NCI-H460 (cell line): ENCODE measurements at places on chromosomes 2 and 18.

DNA sequence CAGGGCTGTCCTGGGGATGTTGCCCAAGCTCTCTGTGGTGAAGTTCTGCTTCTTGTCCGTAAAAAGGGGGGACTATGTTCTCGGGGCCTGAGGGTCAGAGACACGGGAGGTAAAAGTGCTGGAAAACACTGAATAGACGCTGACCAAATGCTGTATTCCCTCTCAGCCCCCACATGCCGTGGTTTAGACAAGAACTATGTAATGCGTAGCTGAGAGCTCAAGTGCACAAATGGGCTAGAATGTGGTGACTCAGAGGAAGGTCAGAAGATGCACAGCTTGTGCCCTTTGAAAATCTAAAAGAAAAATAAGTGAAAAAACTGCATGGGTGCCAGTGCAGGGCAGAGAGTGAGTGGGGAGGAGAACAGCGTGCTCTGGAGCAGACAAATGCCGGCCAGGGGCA is 80.3 kb upstream of the MAP4K4 start:
- DNase-seq: no peak

GRCh38 chr18:48575301-48575657 is 36.4 kb downstream of the CTIF start:
- no peak for DNase-seq

- no peak for DNase-seq
Observed at GRCh38 chr2:97645112-97645694, 659 bp upstream of the COX5B start.

- DNase-seq: no peak
Observed at GRCh38 chr2:189208254-189208653, 28.7 kb upstream of the COL5A2 start.

DNA sequence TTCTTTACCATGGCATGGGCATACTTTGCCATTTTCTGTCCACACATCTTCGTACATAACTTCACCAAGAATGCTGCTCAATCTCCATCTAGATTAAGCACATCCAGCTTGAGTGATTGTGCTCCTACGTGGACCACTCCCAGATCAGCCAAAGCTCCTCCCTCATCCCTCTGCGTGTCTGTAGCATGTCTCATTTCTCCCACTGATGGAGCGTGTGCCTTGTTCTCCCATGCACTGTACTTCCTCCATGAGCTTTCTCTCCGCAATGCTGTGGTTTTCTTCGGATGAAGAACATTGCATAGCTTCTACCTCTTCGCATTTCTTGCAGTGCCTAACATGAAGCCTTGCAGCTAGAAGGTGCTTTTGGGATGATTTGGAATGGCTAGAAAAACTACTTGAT is 13.5 kb downstream of the CCL20 start:
- DNase-seq: no peak

DNA sequence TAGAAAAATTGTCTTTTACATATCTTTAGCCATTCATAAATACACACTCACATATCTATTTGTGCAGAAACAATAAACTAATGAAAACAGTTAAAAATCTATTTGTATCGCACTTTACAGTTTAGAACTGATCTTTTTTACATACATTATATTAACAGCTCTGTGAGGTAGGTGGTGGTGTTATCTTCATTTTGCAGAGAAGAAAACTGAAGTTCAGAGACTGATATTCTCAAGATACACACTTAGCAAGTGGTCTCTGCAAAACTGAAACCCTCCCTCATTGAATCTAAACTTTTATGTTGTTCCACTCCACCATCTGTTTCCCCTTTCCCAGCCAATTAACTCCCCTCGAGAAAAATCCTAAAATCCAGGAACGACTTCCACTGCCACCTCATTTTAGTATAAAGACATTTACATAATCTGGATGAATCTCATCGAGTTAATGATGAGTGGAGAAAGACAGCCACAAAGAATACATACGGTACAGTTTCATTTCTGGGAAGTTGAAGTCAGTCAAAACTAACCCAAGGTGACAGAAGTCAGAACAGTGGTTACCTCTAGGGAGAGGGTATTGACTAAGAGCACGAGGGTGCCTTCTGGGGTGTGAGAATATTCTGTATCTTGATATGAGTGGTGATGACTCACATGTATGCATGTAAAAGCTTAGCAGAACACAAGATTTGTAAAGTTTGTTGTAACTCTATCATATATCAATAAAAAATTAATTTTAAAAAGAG is 524.2 kb upstream of the TCF4 start:
- no peak for DNase-seq

- DNase-seq: no peak
Observed at GRCh38 chr2:187966924-187967323, 324.8 kb upstream of the GULP1 start.

GRCh38 chr2:126792186-126792585 is 106.5 kb upstream of the TEX51 start:
- DNase-seq: no peak

GRCh38 chr2:100988630-100989417 is 13.3 kb upstream of the RPL31 start:
- no peak for DNase-seq

- no peak for DNase-seq
Observed at GRCh38 chr2:80454628-80455027, 150.1 kb upstream of the LRRTM1 start.

GRCh38 chr2:105134081-105134480 is 96.2 kb downstream of the MRPS9 start:
- DNase-seq: no peak

DNA sequence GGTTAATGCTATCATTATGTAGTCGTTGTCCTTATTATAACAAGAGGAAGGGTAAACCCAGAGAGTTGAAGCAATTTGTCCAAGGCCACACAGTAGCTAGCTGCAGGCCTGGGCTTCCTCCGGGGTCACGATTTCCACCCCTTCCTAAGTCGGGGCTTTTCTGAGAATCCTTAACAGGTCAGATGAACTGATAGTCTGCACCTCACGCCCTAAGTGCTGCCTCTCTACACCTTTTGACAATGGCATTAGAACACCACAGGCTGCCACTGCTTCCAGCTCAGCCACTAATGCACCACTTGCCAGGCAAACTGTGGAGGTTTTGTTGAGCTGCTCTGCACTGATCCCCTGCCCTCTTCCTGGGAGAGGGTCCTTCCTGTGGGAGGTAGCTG is 37.7 kb downstream of the FOSL2 start:
- DNase-seq: no peak

DNA sequence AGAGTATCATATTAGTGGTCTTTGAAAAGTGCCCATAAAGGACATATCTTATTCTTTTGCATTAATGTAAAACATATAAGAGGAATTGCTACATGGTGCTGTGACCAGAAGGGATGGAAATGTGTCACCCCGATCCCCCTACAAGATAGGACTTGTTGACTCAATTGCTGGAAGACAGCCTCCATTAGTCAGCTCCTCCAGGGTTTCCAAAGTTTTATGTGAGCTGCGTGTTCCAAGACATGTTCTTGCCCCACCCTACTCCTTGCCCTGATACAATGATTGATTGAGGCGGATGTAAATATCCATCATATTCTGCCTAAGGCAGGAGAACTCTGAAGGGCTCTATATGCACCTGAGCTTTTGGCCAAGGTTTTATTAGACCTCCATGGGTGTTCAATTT is 541.0 kb upstream of the ZEB2 start:
- DNase-seq: no peak

DNA sequence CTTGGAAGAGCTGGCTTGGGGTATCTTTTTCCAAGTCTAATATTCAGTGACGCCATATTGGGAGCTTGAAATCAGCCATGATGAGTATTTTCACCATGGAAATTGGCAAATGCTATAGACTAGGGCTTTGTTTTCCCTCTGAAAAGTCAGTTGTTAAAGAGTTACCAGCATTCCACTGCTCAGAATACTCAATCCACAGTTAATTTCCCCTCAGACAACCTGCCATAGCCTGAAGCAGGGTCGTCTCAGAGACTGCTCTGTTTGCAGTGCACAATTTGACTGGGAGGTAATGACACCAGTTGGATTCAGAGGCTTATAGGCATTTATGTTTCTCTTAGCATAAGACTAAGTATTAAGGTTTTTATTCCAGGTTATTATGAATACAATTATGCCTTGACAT is 35.5 kb upstream of the TMEM200C start:
- DNase-seq: no peak

DNA sequence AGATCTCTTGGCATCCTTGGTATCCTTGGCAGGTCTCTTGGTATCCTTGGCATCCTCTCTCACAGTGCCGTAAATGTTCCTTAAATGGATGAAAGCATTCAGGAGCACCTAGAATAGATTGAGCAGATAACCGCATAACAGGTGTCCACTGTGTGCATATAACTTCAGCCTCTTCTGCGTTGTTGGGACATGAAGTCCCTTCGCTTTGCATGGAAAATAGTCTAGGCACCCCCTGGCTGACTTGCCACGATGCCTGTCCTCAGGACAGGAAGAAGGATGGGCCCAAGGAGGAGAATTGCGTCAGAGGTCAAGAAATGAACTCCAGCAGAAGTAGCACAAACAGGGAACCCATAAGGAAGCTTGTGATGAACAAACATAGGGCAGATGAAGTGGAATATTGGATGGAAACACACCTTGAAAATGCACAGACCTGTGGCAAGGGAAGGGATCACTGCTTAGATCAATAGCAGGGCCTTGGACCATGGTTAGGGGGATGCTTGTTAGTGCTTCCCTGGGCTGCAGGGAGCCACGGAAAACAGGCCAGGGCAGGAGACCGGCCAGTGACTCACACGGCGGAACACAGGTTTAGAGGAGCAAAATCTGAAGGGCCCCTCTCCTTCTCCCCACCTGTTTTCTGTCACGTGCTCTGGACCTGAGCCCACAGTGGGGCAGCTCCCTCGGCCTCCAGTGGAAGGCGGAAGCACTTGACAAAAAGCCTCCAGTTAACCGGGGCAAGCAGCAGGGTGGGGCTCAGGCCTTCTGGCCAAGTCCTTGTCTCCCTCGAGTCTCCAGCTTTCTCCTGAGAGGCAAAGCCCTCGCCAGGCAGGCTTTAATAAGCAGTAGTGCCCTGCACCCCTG is 99.2 kb upstream of the ASAP2 start:
- no peak for DNase-seq

GRCh38 chr2:147501968-147502367 is 342.9 kb upstream of the ACVR2A start:
- DNase-seq: no peak

- DNase-seq: no peak
Observed at GRCh38 chr18:5967666-5968065, 72.3 kb upstream of the TMEM200C start.

GRCh38 chr2:225464346-225465025 is 65.0 kb downstream of the NYAP2 start:
- no peak for DNase-seq

DNA sequence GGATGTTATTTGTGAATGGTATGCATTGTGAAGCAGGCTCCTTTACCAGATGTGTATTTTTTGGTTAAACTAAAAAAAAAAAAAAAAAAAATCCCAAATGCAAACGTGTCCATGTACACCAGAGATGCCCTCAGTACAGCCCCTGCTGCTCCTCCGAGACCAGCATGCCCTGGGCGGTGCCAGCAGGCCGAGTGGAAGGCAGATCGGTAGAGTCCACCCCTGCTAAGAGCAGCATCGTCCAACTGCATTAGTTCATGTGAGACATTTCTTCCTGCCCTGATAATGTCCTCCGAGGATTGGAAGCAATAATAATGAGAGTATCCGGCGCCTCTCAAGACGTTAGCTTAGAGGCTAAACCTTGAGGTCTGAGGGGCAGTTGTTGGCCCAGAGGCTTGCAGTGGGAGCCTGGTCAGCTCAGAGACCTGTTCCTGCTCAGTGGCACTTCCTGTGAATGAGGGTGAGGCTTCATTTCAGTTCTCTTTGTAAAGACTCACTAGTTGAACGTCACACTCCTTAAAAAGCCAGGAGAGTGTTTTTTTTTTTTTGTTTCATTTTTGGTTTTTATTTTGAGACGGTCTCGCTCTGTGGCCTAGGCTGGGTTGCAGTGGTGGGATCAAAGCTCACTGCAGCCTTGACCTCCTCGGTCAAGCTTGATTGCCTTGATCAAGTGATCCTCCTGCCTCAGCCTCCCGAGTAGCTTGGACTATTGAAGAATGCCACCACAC is 5.6 kb downstream of the SLC66A3 start:
- no peak for DNase-seq

DNA sequence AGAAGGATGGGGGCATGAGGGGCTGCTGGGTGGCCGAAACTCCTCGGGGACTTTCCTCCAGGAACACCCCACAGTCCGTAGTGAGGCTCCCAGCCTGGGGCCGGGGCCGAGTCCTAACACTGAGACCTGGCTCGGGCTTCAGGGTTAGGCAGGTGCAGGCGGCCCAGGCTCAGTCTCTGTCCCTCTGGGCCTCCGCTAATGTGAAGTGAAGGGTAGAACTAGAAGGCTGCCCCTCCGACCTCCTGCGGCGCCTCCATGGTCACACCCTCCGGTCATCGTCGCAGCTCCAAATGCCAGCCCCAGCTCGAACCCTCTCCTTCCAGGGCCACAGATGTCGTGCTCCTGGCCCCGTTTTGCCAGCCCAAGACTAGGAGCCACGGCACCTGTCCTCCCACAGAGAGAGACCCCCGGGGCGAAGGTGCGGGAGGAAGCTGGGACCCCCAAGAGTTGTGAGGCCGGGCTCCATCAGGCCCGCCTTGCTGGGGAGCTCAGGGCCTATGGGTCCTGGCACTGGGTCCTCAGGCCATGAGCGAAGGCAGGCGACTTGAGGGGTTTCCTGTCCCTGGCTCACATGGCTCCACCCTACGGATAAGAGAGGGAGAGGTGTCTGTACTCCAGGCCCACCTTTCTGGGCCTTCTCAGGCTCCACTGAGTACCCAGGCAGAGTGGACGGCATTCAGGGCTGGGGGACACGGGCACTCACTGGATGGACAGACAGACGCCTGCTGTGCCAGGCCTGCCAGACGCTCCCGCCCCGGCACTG is 797 bp downstream of the ANO7 start:
- DNase-seq: no peak

GRCh38 chr18:3455090-3455635 is 5.2 kb downstream of the TGIF1 start:
- no peak for DNase-seq
